ENCODE measurements at places on chromosomes 3 and 15.

GRCh38 chr15:59372352-59373211, at the start of gene MYO1E:
MYO1E (minus strand) TSS chr15:59372871; CDS start chr15:59372500, 371 bp downstream.
- DNase-seq: peak; percentile 19

- no peak for DNase-seq
Measured at GRCh38 chr15:71971905-71972304, 146.0 kb downstream of the MYO9A start.

DNA sequence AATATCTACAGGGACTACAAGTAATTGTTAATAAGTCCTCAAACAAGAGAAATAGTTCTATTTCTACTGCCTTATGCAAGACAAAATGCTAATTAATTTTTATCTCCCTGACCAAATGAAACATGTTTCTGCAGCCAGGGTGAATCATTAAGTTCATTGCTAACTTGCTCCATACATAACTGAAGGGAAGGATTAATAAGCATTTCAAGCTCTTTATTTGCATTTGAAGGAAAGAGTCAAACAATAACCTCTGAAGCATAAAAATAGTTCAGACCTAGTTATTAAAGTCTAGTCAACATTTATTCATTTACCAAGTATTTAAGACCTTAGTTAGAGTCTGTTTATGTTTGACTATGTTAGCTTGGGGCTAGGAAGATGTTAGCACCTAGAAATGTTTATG, 120.0 kb downstream of the ATP1B3 start:
- DNase-seq: no peak

- peak; percentile 81 for DNase-seq
Measured at GRCh38 chr3:71010726-71011455, 572.6 kb downstream of the FOXP1 start.

- DNase-seq: no peak
Measured at GRCh38 chr3:70409018-70409417, 96.6 kb upstream of the MDFIC2 start.

DNA sequence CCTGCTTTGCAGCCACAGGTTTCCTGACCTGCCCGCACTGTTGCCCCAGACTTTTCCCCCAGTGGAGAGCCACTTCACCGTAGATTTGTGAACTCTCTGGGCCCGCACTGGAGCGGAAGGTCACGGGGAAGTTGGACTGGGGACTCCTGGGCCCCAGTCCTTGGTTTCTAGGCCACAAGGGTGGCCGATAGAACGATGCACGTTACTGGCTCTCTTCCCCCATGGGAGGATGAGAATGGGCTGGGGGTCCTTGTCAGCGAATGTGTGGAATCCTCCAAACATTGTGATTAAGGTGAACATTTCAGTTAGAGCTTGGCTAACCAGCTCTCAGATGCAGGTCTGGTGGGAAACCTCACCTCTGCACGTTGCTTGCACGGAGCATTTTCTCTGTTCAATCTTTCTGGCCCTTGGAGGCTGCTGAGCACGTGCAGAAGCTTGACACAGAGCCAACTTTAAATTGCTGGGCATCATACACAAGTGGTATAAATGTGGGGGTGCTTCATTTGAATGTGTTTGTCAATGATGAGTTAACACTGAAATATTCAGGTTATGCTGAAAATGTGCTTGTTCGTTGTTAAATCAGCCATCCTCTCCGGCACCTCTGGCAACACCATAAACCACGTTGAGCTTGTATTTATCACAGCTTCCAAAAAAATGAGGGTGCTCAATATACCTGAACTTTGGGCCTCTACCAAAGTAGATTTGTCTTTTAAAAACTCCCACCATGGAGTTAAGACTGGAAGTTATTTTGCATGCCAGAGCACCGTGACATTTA, 976 bp downstream of the DIS3L start:
- no peak for DNase-seq

DNA sequence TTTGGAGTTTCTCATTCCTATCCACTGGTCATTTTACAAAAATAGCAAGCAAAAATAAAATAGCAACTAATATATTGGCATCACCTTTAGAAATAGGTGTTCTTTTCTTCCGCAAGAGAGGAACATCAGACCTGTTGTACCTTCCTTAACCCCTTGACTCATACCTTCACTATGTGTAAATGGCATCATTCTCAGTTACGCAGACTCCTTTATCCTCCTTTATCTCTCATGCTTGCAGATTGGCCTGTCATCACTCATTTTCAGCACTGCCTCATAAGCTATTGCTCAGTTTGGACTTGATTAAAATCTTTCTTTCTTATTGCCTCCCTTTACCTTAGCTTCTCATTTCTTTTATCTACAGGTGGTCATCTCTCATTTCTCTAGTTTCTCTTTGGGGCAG, 21.4 kb downstream of the ARHGEF26 start:
- DNase-seq: no peak

- no peak for DNase-seq
Measured at GRCh38 chr3:170966495-170966894, 58.1 kb upstream of the EIF5A2 start.
